SW 1271 (cell line): ENCODE measurements at places on chromosomes 7 and 10.

GRCh38 chr10:14093730-14094484 lies 236.8 kb downstream of the FRMD4A start:
- no peak for DNase-seq

GRCh38 chr10:31025142-31025541 lies 6.5 kb downstream of the ZNF438 start:
- DNase-seq = no peak

DNA sequence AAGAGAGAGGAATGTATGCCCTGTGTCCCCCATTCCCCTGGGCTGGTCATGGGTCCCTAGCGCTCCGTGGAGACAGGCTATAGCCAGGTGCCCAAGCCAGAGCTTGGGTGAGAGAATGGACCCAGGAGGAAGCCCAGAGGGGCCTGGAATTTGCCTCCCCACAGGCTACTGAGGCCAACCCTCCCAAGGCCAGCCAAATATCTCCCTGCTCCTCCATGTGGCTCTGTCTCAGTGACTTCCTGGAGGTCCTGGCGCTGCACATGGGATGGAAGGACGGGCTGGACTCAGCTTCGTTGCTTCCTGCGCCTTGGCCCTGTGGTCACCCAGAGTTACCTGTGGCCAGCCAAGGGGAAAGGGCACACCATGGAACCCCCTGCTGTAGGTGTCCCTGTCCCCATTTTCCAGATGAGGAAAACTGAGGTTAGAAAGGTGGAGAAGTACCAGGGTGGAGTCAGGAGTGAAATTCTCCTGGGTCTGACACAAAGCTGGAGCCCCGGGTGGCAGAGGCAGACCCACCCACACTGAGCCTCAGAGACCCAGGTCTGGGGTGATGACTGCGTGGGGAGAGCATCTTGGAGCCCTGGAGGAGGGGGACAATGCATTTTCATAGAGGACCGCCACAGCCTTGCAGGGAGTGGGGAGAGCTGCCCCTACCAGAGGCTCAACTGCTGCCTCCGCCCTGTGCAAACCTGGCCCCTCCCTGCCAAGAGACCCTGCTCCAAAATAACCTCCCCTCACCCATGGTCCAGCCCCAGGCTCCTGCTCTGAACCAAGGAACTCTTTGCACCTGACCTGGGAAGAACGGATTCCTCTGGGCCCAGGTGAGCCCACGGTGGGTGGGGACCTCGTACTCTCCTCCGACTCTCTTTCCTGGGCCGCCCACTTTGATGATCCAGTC lies 42.6 kb downstream of the TMEM270 start:
- no peak for DNase-seq

DNA sequence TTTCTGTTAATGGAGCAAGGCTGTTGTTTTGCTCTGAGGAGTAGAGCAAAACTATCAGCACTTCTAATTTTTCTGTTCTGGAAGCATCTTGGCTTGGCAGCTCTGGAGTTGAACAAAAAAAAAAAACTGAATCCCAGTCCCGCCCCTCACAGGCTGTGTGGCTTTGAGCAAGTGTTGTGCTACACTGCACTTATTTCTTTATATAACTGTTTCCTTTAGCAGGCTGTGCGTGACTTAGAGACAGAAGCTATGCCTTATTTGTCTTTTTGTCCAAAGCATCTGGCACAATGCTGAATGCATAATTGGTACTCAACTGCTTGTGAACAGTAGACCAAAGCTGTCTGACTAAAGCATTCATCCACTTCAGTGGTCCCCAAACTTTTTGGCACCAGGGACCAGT lies 96.1 kb downstream of the AMPH start:
- DNase-seq = no peak

DNA sequence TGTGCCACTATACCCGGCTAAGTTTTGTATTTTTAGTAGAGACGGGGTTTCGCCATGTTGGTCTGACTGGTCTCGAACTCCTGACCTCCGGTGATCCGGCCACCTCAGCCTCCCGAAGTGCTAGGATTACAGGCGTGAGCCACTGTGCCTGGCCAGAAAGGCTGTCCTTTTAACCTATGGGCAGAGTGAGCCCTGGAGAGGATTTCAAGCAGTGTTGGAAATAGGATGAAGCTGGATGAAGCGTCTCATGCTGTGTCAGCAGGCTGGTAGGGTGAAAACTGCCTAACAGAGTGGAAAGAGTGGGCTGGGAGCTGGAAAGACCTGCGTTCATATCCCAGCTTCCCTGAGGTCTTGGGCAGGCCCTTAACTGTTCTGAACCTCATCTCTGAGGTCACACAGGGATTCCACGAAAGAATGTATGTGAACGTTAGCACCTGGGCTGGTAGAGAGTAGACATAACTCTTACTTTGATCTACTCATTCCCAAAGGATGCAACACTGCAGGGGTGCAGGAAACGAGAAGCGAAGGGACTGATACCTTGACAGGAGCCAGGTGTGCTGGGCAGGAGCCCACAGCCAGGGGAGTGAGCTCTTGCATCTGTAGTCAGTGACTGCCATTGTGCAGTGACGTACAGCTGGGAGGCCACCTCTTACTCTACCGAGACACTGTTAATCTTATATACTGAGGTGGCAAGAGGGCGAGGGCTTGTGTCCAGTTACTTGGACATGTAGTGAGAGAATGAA lies 34.1 kb downstream of the WBP1L start:
- no peak for DNase-seq

GRCh38 chr10:17244700-17245365 lies 16.8 kb downstream of the VIM start:
- DNase-seq = no peak

- no peak for DNase-seq
Observed at GRCh38 chr7:138776166-138776833, 21.5 kb upstream of the TMEM213 start.

DNA sequence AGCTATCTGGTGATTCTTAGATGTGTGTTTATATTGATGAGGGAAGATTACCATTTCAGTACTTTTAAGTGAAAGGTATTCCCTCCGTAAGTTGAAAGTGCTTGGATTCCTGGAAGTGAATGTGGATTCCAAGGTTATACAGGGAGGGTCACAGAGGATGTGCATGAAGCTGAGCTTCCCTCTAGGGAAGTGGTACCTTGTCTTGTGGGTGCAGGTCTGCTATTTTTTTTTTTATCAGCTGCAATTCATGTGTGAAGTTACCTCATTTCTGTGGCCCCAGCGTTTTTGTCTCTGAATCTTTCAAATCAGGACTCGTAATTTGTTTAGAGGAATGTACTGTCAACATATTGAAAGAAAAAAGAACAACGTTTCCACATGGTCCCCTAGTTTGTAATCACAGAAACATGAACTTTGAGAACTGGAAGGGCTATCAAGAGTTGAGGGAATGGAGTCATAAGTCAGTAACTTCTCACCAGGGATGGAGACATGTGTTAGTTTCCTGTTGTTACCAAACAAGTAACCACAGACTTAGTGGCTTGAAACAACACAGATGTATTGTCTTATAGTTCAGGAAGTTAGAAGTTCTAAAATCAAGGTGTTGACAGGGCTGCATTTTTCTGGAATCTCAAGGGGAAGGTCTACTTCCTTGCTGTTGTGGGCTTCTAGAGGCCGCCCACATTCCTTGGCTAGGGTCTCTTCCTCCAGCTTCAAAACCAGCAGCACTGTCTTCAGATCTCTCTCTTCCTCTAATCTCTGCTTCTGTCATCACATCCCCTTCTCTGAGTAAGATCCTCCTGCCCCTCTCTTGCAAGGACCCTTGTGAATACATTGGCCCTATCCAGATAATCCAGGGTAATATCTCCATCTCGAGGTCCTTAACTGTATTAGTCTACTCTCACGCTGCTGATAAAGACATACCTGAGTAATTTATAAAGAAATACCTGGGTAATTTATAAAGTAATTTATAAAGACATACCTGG lies 64.4 kb downstream of the RAB18 start:
- no peak for DNase-seq

DNA sequence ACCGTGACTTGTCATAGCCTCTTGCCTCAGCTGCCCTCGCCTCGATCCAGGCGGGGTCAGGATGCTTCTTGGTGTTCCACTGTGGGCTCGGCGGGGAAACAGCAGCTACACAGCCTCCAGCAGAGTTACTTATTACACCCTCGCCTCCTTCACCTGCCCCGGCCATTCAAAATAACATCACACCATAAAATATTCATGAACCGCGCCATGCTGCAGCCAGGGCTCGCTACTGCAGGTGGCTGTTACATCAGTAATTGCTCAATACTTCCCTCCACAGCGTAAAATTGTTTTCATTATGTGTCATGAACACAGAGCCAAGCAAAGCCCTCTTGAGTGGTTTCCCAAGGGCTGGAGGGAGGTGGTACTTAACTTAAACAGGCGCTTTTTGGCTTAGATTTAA lies 241.5 kb upstream of the SP8 start:
- DNase-seq = no peak

DNA sequence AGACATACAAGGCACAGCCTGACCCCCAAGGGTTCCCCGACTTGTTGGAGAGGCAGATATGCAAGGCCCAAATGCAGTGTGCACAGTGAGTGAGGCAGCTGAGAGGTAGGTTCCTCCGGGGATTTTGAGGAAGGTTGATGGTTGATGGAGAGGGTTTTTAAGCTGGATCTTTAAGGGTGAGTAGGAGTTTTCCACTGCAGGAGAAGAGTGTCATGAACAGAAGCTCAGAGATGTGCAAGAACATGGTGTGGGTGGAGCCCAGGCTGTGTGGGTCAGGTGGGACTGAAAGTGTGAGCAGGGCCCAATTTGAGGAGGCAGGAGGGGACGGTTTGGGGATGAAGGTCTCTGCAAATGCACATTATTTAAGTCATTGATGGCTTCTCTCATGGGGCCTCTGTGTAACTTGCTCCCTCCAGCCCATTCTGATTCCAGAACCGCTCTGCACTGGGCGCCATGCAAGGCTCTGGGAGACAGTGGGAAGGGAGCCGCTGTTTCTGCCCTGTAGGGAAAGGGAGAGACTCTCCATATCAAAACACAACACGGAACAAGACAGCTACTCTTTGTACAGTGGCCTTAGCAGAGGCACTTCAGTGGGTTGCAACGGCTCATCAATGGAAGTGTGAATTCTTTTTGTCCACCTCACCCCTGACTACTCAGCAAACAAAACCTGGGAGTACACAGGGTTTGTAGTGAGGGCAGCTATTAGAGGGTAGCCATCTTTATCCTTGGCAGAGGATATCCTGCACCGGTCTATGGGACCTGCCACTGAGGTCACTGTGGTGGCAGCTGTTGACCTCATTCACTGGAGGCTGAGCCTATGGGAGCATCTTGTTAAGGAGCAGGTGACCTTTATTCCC lies 29.7 kb downstream of the RAMP3 start:
- DNase-seq = no peak

DNA sequence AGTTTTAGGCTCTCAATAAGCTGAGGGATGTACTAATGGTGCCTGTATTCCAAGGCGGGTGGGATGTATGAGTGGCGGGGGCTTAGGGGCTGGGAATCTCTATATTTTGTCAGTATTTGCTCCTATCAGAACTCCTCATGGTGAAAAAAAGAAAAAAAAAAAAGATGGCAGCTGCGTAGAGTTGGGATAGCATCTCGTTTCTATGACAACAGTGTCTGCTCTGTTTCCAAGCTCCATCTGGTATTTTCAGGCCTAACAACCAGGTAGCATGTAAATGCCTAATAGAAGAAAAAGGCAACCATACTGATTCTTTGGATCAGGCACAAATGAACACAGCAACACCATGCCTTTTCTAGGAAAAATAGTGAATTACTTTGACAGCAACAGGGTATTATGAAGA lies 11.7 kb upstream of the CCDC172 start:
- no peak for DNase-seq

DNA sequence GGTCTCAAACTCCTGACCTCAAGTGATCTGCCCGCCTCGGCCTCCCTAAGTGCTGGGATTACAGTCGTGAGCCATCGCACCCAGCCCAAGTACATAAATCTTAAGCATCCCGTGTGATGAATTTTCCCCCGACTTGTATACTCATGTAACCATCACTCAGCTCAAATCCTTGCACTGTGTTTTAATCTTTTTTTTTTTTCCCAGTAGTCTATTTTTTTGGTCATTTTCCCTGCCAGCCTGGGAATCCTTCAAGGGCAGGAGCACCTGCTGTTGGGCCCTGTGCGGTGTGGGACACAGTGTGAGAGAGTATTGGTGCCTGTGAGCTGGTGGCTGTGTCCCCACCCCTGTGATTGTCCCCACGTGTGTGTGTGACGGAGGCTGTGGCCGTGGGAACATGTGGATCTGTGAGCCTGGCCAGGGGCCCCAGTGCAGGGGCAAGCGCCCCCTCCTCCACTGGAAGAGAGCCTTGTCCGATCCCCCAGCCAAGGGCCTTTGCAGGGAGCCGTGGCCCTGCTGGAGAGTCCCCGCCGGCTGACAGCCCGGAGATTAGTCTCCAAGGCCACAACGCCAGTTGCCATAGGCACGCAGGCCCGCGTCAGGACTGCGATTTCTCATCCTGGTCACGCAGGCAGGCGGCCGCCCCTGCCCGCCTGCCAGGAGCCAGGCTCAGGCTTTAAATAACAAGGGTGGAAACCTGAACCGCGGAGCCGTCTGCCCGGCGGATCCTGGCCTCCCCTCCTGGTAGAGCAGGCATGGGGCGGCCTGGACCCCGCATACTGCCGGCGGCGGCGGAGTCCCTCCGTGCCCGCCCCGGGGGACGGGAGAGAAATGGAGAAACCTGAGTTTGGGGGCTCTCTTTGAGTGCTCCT lies 26.5 kb downstream of the GTF2IRD1 start:
- DNase-seq = no peak

DNA sequence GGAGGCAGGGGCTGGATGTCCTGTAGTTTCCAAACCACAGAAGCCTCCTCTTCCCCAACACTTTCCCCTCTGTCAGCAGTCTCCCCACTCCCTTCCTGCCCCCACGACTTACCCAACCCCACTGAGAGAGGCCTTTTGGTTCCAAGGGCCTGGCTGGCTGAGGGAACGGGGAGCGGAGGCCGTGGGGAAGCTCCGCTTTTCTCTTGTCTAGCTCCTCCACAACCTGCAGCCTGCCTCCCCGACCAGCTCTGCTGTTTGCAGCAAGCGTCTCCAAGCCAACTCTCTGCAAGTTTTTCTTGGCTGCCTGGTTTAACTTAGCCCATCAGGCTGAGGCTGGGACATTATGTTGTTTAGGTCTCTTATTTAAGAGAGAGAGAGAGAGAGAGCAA lies 126.8 kb downstream of the NEURL1 start:
- DNase-seq = no peak

DNA sequence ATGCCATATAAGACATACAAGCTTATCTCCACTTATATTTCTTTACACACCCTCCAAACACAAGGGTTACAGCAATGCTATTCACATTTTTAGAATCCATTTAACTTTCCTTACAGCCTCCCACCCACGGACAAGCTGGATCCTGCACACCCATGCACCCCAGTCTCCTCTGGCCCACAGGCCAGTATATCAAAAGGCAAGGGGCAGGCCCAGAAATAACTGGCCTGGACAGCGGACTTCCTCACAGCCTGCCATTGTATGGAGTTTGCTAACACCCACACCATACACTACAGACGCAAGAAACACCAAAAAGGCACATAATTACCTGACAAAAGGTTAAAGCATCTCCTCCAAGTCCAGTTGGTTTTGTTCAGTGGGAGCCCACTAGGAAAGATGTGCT lies 12.0 kb downstream of the HOXA4 start:
- DNase-seq = no peak

DNA sequence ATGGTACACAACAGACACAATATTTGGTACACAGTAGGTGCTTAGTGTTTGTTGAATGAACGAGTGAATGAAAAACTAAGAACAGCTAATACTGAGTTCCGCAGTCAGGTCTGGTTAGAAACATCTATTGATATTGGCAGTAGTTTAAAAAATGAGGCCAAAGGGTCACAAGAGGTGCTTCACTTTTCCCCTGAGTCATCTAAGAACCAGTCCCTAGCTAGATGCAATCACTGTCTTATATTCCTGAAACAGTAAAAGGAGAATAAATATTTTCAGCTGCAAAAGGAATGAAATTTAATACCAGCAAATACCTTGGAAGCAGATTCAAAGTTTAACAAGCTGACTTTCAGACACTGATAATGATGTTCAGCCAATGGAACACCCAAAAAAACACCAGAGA lies 54.5 kb downstream of the SCRN1 start:
- no peak for DNase-seq
